ENCODE measurements at places on chromosomes 5 and 9.

GRCh38 chr5:52710310-52710971 lies 77.3 kb upstream of the ITGA1 start:
- DNase-seq: no peak

DNA sequence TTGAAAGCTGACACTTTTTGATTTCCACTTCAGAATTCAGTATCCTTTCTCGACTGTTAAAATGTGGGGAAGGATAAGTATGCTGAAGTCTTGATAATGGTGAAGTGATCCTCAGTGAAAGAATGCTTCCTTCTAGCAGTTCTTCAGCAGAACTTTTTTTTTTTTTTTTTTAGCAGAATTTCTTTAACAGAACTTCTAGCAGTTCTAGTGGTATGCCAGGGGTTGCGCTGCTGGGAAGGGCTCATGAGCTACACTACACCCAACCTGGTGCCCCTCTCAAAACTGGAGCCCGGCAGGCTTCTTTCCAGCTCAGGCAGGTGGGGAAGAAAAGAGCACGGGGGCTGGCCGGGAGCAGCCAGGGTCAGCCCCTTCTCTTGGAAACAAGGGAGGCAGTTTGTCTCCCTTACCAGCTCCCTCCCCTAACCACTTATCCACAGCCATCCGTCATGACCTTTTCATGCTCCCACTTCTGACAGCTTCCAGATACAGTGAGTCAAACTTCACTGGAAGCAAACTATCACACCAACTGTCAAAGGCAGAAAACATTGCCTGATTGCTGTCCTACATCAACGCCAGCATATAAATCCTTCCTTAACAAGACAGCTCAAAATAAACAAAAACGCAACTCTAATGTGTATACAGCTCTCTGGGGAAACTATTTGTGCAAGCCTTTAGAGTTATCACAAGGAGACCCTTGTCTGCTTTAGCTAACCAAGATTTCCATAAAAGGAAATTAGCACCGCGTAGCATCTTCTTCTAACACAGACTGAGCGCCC lies 211.5 kb downstream of the GAPVD1 start:
- no peak for DNase-seq

DNA sequence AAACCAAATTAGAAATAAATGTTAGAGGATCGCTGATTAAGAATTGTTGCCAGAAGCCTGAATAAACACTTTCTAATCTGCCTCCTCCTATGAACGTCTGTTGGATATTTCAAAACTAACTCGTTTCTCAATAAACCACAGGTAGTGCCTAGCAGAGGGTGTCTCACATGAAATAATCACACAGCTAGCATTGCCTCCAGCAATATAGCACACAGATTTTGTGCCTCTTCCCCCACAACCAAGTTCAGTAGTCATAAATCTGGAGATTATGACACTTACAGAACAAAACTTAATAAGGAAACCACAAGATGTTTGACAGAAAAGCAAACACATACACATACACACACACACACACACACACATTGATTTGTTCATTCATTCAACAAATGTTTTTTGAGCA lies 173.2 kb upstream of the CDH10 start:
- no peak for DNase-seq

DNA sequence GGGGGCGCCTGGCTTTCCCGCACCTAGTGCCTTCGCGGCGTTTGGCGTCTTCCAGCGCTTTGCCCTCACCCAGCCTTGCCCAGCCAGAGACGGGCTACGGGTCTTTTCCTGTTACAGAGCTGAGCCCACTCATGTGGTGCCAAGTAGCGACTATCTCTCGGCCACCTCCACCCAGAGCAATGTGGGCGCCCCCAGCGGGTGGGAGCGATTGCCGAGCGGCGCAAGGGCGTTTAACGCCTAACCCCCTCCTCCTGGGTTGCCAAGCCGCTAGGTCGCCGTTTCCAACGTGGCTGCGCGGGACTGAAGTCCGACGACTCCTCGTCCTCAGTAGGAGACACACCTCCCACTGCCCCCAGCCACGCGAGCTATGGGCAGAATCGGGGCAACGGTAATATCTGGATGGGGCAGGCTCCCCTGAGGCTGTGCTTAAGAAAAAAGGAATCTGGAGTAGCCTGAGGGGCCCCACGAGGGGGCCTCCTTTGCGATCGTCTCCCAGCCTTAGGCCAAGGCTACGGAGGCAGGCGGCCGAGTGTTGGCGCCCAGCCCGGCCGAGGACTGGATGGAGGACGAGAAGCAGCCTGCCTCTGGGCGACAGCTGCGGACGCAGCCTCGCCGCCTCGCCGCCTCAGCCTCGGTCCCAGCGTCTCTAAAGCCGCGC lies 5.8 kb downstream of the TLX3 start:
- DNase-seq: no peak

DNA sequence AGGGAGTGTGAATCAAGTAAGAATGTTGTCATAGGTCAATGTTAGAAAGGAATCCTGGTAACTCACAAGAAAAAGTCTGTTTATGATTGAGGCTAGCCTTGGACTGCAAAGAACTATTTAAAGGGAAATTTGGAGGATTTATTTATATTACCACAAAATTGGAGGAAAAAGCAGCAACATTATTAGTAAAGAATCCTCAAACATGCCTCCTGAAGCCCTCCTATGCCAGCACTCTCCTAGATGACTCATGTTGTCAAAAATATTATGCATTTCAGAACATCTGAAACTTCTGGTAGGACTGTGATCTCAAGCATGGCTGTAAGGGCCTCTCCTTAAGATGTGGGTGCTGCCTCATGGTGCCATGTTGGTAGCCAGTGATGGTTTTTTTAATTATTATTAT lies 628.5 kb downstream of the CHSY3 start:
- no peak for DNase-seq

DNA sequence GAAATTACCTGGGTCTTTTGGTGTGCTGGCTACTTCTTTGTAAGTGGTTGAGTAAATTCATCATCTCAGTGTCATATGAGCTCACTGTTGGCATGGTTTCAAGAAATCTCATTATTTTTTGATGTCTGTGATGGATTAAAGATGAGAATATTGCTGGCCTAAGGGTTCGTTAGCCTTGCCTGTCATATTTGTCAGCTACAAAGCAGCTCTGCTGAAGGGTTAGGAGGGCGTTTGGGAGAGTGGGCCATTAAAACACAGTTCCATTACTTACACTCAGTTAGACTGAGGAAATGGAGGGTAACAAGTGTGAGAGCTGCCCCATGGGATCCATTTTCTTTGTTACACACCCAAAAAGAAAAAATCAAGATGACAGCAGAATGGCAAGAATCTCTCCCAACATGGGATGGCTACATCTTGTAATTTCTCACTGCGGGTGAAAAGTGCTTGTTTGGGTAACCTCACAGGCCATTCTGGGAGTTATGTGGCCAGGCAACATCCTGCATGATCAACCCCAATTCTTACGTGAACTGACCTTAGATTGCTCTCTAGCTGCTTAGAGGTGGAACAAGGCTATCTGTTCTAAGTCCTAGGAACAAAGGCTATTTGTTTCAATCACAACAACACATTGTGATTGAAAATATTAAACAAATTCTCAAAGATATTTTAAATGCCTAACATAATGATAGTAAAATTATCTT lies 609.5 kb upstream of the RGMB start:
- no peak for DNase-seq

DNA sequence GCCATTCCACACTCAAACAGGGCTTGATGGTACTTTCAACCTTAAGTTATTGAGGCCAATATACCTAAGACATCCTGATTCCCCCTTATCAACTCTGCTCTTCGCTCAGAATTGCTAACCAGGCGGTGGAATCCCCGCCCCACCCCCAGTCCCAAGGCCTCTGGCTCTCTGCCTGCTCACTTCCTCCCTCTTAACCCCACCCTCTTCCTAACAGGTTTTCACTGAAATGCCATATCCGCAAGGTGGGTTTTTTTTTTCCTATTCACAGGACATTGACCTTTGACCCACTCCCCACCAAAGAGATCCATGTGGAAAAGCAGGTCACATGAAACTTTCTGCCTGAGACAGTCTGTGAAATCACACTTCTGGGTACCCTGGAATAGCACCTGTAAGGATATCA lies 66.6 kb upstream of the IFNK start:
- no peak for DNase-seq

- DNase-seq: no peak
Measured at GRCh38 chr9:92324431-92324830, 719 bp downstream of the NOL8 start.

DNA sequence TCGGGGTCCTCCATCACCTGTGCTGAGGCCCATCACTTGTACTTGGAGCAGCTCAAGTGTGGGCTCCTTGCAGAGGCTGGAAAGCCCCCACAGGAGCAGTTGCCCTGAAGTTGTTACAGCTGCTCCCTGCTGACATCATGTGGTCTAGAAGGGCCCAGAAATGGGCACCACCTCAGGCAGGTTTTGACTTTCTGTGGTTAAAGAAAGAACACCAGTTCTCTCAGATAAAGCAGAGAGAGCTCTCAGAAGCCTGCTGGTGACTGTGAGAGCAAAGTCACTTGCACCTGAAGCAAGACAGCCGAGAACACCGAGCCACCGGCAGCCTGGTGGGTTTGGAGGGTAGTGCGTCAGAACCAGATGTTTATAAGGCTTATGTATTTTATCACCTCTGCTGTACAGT lies 70.4 kb downstream of the MVB12B start:
- DNase-seq: peak; percentile 51

DNA sequence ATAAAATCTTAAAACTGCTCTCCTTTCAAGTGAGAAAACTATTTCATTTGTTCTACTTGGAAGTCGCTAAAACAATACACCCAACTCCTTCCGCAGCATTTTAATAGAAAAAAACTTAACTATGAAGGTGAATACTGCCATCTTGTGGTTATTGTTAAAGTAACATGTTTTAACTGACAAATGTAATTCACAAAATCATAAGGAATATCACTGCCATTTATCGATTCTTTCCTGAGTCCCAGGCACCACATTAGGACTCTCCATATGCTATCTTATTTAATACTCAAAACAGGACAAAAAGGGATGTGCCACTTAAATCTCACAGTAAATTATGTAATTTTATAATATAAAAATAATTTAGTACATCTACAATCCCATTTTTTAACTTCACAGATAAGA lies 130.5 kb upstream of the ITGA1 start:
- DNase-seq: no peak

DNA sequence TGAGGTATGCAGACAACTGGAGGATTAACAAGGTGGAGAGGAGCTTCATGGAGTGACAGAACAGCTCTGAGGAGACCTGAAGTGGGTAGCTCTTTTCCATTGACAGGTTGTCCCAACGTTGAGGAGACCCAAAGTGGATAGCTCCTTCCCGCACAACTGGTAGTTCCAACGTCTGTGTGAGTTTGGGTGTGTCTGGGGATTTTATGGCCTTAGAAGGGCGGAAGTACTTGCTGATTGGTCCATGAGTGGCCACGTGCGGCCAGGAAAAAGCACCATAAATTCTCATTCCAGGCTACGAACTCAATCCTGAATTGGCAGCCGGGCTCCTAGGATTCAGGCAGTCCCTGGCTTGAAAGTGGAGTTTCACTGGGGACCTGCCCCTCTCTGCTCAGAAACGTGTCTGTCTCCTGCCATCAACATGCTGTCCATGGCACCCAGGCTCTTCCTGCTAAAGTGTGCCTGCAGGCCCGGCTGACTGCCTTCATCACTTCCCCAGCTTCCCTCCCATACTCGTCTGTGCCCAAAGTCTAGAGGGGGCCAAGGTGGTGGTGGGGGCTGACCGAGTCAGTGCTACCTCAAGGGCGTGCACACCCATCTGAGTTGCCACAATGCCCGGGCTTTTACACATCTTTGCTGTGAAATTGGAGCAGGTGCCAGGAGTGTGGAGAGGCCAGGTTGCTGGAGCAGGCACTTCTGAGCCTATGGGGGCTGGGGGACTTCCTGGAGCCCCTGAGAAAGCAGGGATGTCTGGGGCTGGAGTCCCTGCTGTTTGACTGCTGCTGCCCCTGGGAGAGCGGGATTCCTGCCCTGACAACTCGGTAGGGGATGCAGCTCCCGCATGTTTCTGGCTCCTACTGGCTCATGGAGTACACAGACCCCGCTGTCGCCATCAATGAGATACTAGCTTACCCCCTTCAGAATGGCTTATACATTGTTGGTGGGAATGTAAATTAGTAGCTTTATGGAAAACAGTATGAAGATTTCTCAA lies 2034.6 kb upstream of the ACO1 start:
- DNase-seq: no peak

GRCh38 chr5:106964132-106964531 lies 706.6 kb downstream of the EFNA5 start:
- no peak for DNase-seq

DNA sequence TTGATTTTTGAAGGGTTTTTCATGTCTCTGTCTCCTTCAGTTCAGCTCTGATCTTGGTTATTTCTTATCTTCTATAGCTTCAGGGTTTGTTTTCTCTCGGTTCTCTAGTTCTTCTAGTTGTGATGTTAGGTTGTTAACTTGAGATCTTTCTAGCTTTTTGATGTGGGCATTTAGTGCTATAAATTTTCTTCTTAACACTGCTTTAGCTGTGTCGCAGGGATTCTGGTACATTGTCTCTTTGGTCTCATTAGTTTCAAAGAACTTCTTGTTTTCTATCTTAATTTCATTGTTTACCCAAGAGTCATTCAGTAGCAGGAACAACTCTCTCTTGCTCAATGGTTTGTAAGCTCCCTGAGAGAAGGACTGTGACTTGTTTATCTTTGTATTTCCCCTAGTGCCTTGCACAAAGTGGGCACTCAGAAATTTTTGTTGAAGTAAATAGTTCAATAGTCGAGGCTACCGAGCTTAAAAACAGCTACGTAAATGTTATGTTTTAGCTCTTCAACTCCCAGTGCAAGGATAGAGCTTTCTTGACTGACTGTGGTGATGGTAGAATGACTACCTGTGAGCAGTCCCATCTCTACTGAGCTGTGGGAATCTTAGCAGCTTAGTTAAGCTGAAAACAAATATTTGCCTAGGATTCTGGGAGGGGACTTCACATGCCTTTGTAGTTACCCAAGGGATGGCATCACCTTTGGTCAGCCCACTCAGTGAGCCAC lies 225.8 kb upstream of the ELL2 start:
- no peak for DNase-seq

- no peak for DNase-seq
Measured at GRCh38 chr9:99905833-99906402, 536 bp upstream of the STX17 start.

GRCh38 chr9:16023446-16023845 lies 470.6 kb downstream of the CCDC171 start:
- no peak for DNase-seq

GRCh38 chr5:56759521-56760216 lies 55.7 kb upstream of the MAP3K1 start:
- DNase-seq: no peak

DNA sequence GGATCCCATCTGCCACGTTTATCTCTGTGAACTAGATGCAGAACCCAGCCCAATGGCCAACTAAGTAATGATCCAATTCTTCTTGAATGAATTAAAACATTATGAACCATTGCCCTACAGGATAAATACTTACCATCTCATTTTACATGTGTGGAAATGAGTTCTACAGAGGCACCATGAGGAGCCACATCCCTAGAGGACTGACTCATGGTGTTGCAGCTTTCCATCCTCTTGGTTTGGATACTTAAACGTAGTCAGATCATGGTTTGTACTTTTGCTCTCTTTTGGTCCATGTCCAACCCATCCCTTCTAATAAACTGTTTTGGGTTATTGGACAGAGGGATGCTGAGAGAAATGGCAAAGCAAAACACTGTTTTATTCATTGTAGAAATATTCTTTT lies 484.8 kb downstream of the EBF1 start:
- DNase-seq: no peak
